ENCODE measurements at places on chromosomes 11 and 22. TPM values are rescaled to one million over a fixed set of nuclear protein-coding genes. Genes with fewer than 3 reads are reported as not detected.

GRCh38 chr11:36264011-36264972 is 24.9 kb downstream of the COMMD9 start:
- no peaks in the 10 kb centered on the region for H3K4me1 ChIP-seq
- H3K27ac ChIP-seq: no peak overlapping the region
- DNase-seq: no peak
- H3K36me3 ChIP-seq: no peaks in the 10 kb centered on the region

DNA sequence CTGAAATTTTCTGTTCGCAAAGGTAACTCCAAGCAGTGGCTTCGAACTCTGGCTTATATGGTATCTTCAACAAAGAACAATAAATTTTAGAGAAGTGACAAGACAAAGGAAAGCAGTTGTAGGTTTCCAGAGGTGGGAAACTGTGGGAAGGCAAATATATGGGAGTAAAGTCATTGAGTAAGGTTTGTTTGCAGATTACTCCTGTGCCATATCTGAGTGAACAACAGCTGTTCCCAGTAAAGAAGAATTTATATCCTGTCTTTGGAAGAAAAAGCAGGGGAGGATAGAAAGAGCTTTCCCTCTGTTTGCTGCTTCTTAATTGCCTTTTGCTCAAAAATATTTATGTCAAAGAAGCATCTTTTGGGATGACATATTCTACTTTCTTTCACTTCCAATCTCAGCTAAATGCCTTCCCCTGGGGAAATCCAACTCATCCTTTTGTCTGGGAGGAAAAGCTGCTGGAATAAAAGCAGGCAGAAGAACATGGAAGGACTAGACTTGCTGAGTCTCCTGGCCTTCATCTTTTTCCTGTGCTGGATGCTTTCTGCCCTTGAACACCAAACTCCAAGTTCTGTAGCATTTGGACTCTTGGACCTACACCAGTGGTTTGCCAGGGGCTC is 10.4 kb upstream of the RCN1 start:
- no peak for DNase-seq
- no peak overlapping the region for H3K27ac ChIP-seq
- no peaks in the 10 kb centered on the region for H3K4me1 ChIP-seq

DNA sequence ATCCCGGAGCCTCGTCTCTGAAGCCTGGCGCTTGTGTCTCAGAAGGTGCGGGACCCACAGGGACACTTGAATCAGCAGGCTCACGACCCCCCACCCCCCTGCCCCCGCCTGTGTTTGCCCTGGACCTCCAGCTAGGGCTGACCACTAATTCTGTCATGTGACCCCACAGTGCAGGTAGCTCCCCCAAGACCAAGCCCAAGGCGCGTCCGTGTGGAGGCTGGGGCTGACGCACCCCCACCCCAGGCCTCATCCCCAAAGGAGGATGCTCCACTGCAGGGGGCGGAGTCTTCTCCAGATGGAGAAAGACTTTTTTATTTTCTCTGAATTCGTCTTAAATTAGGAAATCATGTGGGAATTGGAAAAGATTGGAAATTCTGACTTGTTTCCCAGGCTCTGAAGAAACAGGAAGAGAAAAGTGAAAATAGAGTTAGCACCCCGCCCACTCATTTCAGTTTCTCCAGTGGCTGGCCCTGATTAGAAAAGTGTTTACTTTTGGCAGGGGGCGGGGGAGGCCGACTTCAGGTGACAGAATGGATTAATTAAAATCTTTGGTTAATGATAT is 1.0 kb upstream of the RELA start:
- peak overlapping the region; percentile 99 for H3K27ac ChIP-seq
- peak overlapping the region; percentile 97 for H3K4me3 ChIP-seq
- H3K4me1 ChIP-seq: peaks cover 12% of the 10 kb centered on the region
- DNase-seq: no peak
- H3K36me3 ChIP-seq: no peaks in the 10 kb centered on the region

DNA sequence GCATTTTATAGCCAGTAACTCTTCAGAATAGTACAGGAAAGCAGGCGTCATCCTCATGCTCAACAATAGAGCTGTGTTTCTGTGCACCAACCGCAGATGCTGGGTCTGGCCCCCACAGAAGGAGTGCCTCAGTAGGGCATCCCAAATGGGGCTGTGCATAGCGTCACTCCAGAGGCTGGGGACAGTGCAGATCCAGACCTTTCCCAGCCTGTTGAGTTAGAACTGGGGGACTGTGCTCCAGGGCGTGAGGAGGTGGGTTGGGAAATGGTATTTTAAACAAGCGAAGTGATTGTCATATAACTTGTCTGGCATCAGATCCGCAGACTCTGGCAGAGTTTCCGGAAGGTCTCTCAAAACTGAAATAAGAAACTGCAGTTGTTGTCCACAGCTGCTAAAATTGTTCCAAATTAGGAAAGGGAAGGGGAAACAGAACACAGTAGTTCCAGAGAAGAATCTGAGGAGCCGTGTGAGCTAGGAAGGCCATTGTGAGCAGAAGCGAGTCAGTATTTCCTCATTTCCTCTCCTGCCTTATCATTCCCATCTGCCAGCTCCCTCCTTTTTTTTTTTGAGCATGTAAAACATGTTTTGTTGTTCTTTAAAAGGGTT is 52.2 kb downstream of the JAM3 start:
- H3K27me3 ChIP-seq: no peaks in the 10 kb centered on the region
- H3K4me3 ChIP-seq: peak overlapping the region; percentile 12
- no peaks in the 10 kb centered on the region for H3K36me3 ChIP-seq
- H3K27ac ChIP-seq: peak overlapping the region; percentile 93

GRCh38 chr11:59040607-59041006 is 45.5 kb upstream of the GLYATL1B start:
- DNase-seq: no peak
- no peaks in the 10 kb centered on the region for H3K36me3 ChIP-seq
- no peaks in the 10 kb centered on the region for H3K4me1 ChIP-seq
- no peak overlapping the region for H3K27ac ChIP-seq
- H3K27me3 ChIP-seq: no peaks in the 10 kb centered on the region

- no peaks in the 10 kb centered on the region for H3K36me3 ChIP-seq
- H3K4me1 ChIP-seq: no peaks in the 10 kb centered on the region
- no peak overlapping the region for H3K4me3 ChIP-seq
- no peak for DNase-seq
- H3K27ac ChIP-seq: no peak overlapping the region
Measured at GRCh38 chr11:74299015-74299414, 12.4 kb downstream of the P4HA3 start.

DNA sequence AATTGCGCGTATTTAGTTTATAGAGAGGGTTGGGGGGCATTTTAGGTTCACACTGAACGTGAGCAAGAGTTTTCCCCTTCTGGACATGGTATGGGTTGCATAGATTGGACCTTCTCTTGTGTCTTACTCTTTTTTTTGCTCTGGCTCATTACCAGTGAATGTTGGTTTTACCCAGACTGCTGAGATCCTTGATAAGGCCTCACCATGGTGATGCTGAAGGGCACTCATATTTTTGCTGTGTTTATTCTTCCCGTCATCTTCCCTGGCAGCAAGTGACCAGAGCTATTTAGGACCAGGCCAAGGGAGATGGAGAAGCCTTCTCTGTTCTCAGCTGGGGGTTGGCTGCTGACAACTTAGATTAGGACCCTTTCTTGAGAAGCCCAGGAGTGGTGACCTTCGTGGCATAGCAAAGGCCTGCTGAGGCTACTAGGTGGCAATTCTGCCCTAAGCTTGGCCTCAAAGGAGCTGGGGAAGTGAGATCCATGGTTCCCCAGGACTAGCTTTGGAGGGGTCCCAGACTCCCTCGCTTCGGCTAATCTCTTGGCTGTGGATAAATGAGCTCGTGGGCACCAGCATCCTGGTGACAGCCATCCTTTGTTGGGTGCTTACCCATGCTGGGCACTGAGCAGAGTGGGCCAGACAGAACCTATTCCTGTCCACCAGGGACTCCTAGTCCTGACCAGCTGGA is 47.3 kb downstream of the GRIK4 start:
- no peak overlapping the region for H3K4me3 ChIP-seq
- no peak for DNase-seq
- H3K27me3 ChIP-seq: peaks cover 2% of the 10 kb centered on the region
- H3K4me1 ChIP-seq: no peaks in the 10 kb centered on the region

GRCh38 chr11:41458154-41458553 is 1.3 kb downstream of the LRRC4C start:
- DNase-seq: no peak
- H3K27ac ChIP-seq: no peak overlapping the region
- no peak overlapping the region for H3K4me3 ChIP-seq

DNA sequence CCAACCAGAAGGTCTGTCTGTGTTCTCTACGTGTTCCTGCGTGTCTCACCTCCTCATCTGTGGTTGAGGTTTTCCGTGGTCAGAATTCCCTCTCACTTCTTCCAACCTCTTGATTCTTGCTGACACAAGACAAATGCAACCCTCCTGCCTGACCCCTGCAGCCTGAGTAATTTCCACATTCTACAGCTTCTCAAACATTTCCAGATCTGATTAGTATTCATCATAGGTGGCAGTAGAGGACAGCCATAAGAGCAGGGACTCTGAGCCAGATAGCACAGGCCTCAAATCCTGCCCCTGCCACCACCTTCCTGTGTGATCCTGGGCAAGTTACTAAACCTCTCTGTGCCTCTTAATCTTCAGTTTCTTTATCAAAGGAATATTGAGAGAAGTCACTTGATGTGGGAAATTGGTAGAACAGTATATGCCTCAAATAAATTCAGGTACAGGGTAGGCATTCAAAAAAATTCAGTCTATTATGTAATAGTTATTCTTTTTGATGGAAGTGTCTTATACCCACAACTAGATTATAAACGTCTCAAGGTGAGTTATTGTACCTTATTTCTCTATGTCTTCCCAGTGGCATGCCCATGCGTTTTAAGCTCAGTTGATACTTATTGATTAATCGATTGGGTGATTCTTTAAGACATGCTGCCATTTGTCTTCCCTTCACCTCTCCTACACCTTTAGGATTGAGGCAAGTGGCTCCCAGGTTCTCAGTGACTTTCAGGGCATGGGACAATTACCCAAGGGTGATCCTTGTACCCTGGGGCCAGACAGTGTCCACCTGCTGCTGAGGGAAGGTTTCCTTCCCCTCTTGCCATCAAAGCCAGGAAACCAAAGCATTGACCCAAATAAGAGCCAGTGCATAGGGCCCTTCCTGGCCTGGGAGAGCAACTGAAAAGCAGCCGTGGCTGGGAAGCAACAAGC is 19.6 kb downstream of the POU2AF1 start:
- H3K27ac ChIP-seq: no peak overlapping the region
- H3K4me3 ChIP-seq: no peak overlapping the region
- no peaks in the 10 kb centered on the region for H3K36me3 ChIP-seq
- H3K4me1 ChIP-seq: no peaks in the 10 kb centered on the region
- no peak for DNase-seq
- H3K27me3 ChIP-seq: no peaks in the 10 kb centered on the region

DNA sequence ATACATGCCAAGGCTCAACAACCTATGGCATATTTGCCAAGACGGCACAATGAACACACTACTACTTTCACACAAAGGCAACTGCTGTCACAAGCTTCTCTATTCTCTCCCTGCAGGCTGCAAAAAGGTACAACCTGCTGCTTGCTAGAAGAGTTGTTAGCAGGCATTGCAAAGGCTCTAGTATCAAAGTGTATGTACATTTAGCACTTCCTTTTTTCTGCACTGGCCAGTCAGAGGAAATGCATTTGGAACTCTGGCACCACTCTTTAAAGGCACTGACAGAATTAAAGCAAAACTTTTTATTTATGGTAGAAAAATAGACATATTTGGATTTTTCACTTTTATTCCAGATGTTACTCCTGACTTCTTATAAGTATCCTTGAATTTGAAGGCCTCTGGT is 125.9 kb downstream of the CWF19L2 start:
- DNase-seq: no peak
- no peaks in the 10 kb centered on the region for H3K36me3 ChIP-seq
- H3K4me3 ChIP-seq: no peak overlapping the region
- no peaks in the 10 kb centered on the region for H3K27me3 ChIP-seq
- no peaks in the 10 kb centered on the region for H3K4me1 ChIP-seq

- no peaks in the 10 kb centered on the region for H3K36me3 ChIP-seq
- H3K27ac ChIP-seq: peak overlapping the region; percentile 72
- peaks cover 5% of the 10 kb centered on the region for H3K4me1 ChIP-seq
- H3K27me3 ChIP-seq: no peaks in the 10 kb centered on the region
Measured at GRCh38 chr22:30400159-30400558, 3.3 kb downstream of the SEC14L2 start.

DNA sequence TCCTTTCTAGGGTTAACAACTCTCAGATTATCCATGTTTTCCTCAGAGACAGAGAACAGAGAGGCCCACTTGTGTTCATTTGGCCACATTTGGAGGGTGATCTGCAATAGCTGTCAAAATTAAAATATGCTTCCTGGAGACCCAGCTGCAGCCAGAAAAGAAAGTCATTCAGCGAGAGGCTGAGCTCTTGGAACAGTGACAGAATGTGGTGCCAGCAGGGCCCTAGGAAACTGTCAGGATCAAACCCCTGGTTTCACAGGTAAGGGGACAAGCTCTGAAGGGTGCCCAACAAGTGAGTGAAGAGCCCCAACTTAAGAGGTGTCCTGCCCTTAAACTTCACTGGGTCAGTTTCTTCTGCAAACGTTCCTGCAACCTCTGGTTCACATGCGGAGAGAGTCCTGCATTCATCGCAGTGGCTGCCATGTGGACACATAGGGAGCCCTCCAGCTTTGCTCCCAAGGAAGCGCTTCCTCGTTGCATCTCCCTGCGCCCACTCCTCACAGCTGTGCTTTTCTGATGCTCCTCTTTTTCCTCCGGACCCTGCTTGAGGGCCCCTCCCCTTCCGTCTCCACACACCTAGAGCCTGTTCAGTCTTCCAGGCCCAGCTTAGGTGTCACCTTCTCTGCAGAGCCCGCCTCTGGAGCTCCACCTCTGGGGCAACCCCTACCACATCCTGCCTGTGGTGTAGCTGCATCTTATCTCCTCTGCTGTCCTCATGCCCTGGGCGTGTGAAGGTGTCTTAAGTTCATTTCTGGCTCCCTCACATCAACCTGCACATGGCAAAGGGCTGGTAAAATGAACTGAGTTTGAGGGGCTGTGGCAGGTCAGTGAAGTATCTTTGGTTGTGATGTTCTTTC is 3.9 kb downstream of the UCP3 start:
- H3K4me1 ChIP-seq: no peaks in the 10 kb centered on the region
- no peaks in the 10 kb centered on the region for H3K27me3 ChIP-seq
- no peaks in the 10 kb centered on the region for H3K36me3 ChIP-seq
- no peak overlapping the region for H3K4me3 ChIP-seq
- no peak for DNase-seq

The BTBD10 gene
- 40.4 TPM for total RNA-seq

The RBMXL2 gene
- total RNA-seq: 0.15 TPM

The OR51S1 gene
- total RNA-seq: not detected

The OR8D4 gene
- total RNA-seq: not detected

- peak overlapping the region; percentile 65 for H3K27ac ChIP-seq
- no peak overlapping the region for H3K4me3 ChIP-seq
- no peaks in the 10 kb centered on the region for H3K36me3 ChIP-seq
- no peaks in the 10 kb centered on the region for H3K4me1 ChIP-seq
Measured at GRCh38 chr11:114259551-114259983, 36.6 kb upstream of the NNMT start.

- H3K36me3 ChIP-seq: no peaks in the 10 kb centered on the region
- no peak overlapping the region for H3K4me3 ChIP-seq
- DNase-seq: no peak
- no peak overlapping the region for H3K27ac ChIP-seq
Measured at GRCh38 chr11:100789500-100789899, 102.4 kb downstream of the ARHGAP42 start.

The TEAD1 gene
- total RNA-seq: 80.1 TPM

GRCh38 chr11:75576499-75576918 is 14.5 kb downstream of the SERPINH1 start:
- no peak overlapping the region for H3K4me3 ChIP-seq
- peak overlapping the region; percentile 29 for H3K27ac ChIP-seq
- DNase-seq: peak; percentile 70

- no peaks in the 10 kb centered on the region for H3K4me1 ChIP-seq
- no peaks in the 10 kb centered on the region for H3K27me3 ChIP-seq
- DNase-seq: no peak
- H3K36me3 ChIP-seq: no peaks in the 10 kb centered on the region
- no peak overlapping the region for H3K27ac ChIP-seq
Measured at GRCh38 chr11:134060316-134060715, 8.6 kb upstream of the JAM3 start.

Data from breast epithelium (tissue), 4 donors.